ENCODE measurements at places on chromosomes 4 and X. TPM values are rescaled to one million over a fixed set of nuclear protein-coding genes. Genes with fewer than 3 reads are reported as not detected.

- no peak for DNase-seq
Measured at GRCh38 chr4:26942871-26943270, 82.2 kb downstream of the STIM2 start.

- no peak for DNase-seq
Measured at GRCh38 chrX:54237014-54237413, 54.0 kb upstream of the FAM120C start.

DNA sequence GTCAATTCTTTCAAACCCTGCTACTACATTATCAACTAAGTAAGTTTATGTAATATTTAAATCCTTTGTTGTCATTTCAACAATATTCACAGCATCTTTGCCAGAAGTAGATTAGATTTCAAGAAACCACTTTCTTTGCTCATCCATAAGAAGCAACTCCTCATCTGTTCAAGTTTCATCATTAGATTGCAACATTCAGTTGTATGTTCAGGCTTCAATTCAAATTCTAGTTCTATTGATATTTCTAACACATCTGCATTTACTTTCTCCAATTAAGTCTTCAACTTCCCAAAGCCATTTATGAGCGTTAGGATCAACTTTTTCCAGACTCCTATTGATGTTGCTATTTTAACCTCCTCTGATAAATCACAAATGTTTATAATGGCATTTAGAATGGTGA is 66.1 kb downstream of the BMP3 start:
- DNase-seq: no peak

Gene NHSL2
- 6.7 TPM for polyA plus RNA-seq

Measured in forelimb muscle (tissue), 1 donor.